ENCODE measurements at places on chromosomes 6 and 20.
A peak's percentile ranks its signal among the peaks of the same experiment; 100 is the strongest.

DNA sequence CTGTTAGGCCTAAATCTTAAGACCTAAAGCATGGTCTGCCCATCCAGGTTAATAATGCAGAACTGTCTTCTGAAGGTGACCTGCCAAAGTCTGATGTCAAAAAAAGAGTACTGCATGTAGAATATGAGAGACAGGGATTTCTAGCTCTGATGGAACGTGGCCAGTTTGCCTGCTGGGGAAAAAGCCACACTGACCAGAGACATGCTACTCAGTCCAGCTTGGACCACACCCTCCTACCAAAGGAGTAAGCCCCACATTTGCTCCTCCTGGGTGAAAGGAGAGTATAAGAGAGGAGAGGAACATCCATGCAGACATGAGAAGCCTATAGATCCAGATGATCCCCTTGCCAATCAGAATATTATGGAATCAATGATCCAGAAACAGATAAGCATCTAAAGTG, 229.9 kb upstream of the RUNX2 start:
- DNase-seq: no peak

DNA sequence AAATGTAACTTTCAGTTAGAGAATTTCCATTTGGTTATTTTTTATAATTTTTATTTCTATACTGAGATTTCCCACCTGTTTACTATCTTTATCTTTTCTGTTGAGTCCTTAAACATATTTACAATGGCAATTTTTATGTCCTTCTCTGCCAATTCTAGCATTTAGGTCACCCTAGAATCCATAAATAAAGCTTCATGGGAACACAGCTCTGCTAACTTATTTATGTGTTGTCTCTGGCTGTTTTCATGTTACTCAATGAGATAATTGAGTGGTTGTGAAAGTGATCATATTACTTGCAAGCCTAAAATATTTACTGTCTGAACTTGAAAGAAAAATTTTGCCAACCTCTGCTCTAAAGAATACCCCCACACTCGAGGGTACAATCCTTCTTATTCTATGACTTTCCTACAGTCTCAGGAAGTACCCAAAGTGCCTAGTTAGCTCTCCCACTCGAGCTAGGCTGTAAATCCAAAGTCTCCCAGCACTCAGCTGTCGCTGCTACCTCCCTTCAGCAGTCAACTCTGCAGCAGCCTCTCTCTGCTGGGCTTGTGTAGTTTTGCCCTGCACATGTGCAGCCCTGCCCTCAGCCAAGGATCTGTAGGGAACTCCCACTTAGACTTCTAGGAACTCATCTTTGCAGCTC, 53.5 kb upstream of the GCLC start:
- DNase-seq: no peak

DNA sequence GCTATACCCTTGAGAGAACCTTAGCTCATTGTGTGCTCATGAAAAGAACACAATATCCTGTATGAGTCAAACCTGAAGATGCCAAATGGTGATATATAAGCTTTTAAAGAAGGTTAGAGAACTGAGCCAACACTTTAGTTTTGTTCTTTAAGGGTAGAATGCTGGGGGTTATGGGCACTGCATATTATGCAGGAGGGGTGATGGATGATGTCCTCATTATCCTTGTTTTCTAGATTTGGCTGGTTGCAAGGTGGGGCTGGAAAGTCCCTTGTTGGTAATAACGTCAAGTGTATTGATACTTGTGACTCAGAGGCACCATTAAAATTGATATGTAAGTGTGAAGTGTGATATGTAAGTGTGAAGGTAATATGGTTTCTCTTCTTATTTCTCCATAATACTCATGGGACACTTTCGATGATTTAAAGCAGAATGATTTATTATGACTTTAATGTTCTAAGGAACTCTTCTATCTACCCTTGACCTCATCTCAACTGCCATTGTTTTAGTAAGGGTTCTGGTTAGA, 113.7 kb upstream of the DTNBP1 start:
- no peak for DNase-seq

DNA sequence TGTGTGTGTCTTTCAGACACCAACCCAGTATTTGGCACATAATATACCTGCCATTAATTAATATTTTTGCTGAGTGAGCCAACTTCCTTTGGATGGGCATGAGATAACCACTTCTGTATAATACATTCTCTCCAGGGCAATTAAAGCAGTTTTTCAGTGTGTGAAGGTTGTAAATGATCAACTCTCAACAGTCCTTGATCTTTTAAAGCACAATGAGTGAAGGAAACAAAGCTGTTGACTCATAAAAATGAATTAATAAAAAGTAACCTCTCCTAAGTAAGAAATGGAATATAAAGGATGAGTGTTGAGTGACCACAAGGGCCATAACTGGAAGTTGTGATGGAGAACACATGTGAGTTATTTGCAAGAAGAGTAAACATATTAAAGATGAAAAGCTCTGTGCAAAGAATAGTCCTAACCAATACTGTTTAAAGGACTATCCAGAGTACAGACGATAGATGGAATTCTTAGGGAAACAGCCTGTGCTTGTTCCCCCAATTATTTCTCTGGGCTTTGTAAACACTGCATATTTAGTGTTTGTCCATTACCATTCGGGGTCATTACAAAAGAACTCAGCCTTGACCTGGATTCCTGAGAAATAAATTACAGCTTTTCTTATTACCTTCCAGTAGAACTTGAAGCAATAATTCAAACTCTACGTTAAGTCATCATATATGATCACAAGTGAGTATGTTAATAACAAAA, 446.2 kb downstream of the PLCB1 start:
- no peak for DNase-seq

DNA sequence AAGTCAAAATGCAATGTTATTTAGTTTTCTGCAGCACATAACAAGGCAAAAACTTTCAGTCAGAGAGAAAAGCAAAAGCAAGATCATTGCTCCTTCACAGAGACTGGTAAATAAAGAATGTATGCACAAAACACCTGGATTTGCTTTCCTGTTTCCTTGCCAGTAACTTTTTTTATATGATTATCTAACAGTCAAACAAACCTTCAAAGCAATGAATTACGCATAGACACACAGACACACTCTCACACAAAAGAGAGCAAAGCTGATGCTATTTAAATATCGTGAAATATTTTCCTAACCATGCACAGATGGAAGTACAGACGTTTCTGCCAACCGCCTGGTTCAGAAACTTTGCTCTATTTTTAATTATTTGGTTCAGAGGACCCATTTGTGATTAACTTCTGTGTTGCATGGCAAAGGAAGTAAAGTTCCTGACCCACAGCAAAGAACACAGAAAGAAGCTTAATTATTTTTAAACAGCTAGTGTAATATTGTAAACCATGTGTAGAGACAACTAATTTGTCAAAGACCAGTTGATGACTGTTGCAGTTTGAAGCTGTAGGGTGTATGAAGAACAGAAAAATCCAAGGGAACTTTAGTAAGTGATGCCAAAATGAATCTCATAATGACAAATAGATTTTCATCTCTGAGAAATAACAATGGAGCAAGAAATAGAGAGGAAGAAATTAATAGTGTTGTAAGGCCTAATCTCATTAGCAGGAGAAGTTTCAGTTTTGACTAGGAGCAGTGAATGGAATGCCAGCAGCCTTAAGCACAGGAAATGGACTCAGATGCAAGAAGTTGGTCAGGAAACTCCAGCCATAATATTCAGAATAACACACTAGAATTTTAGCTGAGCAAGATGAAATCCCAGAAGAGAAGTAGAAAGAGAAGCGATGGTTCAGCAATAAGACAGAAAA, 24.1 kb downstream of the ATXN1 start:
- no peak for DNase-seq

GRCh38 chr6:147058786-147059385, 145.3 kb upstream of the STXBP5 start:
- DNase-seq: no peak

- peak; percentile 10 for DNase-seq
These were observed 74.0 kb upstream of the GLP1R start for GRCh38 chr6:38974389-38975151.

DNA sequence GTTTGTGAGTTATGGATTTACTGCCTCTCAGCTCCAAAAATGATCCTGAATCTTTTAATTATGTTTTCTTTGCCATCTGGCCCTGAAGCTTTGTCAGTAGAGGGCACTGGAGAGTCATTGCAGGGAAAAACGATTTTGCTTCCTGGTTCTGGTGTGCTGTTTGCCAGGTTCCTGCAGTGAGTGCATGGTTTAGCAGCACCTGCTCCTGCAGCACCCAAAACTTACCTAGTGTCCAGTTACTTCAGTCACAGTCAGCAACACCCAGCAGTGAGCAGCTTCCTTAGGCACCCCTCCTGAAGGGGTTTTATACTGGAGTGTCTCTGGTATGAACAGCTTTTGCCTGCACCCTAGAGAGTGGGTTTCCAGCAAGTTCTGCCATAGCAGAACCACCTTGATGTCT, 6.0 kb upstream of the TRIM26 start:
- DNase-seq: peak; percentile 30

- DNase-seq: no peak
These were observed 37.5 kb downstream of the HNF4A start for GRCh38 chr20:44392776-44393607.

DNA sequence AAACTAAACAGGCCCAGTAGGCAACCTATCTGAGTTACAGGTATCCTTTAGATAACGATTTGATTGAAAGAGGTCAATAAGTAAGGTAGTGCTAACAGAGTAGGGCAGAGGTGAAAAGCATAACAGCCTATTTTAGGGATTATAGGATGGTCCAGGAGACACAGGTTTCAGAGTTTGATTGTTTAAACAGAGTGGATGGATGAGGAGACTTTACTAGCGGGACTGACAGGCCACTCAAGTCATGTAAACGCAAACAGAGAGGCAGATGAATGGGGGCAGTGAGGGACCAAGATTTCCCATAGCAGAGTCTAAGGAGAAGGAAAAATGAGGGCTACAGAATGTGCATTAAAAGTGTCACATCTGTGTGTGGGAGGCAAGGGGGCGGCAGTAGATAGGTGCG, 4.8 kb downstream of the NEDD9 start:
- no peak for DNase-seq

DNA sequence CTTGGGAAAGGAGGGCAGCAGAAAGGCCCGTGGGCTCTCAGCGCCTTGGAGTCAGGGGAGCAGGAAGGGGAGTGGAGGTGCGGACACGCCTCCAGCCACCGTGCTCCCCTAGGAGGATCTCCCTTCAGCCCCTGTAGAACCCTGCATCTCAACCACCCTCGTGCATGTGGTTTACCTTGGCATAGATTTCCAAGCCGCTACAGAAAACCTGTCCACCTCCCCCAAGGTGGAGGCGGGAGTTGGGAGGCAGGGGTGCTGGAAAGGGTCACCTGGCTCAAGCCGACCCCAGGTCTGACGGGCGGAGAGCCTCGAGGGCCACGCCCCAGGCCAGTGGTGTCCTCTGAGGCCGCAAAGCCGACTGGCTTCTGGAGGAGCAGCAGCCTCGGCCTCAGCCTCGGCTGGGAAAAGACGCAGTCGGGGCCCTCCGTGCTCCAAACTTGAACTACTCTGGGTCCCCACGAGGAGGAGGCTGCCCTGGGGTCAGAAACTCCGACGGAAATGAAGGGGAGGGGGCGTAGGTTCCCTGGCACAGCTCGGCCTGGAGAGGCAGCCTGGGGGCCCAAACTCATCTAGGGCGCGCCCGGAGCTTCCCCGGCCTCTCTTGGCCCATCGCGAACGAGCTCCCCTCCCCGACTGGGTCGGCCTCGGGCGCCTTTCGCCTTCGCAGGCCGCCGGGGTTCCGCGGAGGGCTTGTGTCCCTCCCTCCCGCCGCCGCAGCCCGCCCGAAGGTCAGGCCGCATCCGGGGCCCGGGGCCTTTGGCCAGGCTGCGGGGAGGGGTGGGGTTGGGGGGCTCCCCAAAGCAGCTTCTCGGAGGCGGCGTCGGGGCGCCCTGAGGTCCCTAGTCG, 6.3 kb upstream of the FOXF2 start:
- no peak for DNase-seq

GRCh38 chr20:16349523-16350260, 223.6 kb downstream of the KIF16B start:
- DNase-seq: no peak

GRCh38 chr20:15399781-15400180, 1062.4 kb upstream of the FLRT3 start:
- DNase-seq: no peak

GRCh38 chr6:42762950-42763349, 17.0 kb upstream of the TBCC start:
- no peak for DNase-seq

DNA sequence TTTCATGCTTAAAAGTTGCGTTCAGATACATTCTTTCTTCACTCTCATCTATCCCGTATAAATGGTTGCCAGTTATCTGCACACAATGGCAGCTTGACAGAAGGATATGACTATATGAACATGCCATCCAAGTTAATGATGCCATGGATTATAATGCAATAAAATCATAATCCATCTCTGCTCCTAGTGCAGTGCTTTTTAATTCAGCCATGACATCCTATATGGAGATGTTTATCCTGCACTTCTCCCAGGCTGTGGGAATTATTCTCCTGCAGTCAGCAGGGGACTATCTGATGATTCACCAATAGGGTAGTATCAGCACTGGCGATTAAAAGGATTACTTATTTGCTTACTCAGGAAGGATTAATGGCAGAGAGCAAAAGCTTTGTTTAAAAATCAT, 273.8 kb downstream of the SAMD5 start:
- DNase-seq: no peak

GRCh38 chr6:111843347-111844147, 29.7 kb downstream of the FYN start:
- no peak for DNase-seq

GRCh38 chr6:150370112-150370511, 1.3 kb downstream of the IYD start:
- no peak for DNase-seq

- DNase-seq: no peak
These were observed 74.7 kb upstream of the TCF21 start for GRCh38 chr6:133814238-133814637.
